Stimulated activated CD4-positive, alpha-beta T cell treated with anti-CD3 and anti-CD28 coated beads, Interleukin-2, amount 100 ng/mL, for 24 hours (primary cell): ENCODE measurements at places on chromosomes 2 and 18.
A peak's percentile ranks its signal among the peaks of the same experiment; 100 is the strongest.

- DNase-seq: no peak
These were observed 194.3 kb upstream of the ERBB4 start for GRCh38 chr2:212732860-212733259.

GRCh38 chr2:215753808-215754207 is 259.5 kb downstream of the MREG start:
- no peak for DNase-seq

GRCh38 chr2:213185147-213185822 is 33.9 kb upstream of the IKZF2 start:
- DNase-seq: no peak

DNA sequence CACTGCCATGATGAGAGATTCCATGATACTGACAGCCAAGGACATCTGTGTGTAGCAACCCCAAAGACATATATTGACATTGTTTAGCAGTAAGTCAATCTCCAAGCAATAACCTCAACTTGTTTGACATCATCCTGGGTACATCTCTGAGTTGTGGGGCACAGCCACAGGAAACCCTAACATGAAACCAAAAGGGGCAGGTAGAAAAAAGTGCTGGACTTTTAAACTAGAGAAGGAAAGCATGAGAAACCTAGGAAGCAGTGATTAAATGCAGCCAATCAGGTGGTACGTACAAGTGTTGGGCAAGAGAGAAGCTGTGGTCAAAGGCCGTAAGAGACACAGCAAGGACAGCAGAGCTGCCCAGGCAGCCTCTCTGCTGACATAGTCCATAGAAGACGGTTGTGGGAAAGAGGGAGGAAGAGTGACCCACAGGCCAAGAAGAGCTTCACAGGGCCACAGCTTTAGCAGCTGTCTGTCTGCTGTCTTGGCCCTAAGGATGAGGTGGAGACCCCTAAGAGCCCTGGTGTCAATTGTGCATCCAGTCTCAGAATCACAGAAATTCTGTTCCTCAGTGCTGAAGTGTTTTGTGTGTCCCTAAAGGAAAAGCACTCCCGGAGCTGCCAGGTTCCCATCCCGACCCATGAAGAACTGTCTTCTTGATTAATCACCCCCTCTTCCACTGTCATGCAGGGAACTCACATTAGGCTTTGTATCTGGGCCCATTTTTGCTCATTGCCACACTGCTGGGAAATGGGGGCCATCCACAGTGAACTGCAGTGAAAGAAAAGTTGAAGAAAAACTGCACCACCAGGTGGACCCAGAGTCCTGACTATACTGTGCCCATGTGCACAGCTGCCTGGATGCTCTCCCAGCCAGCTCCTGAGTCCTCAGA is 25.4 kb upstream of the CHN1 start:
- DNase-seq: peak; percentile 17

DNA sequence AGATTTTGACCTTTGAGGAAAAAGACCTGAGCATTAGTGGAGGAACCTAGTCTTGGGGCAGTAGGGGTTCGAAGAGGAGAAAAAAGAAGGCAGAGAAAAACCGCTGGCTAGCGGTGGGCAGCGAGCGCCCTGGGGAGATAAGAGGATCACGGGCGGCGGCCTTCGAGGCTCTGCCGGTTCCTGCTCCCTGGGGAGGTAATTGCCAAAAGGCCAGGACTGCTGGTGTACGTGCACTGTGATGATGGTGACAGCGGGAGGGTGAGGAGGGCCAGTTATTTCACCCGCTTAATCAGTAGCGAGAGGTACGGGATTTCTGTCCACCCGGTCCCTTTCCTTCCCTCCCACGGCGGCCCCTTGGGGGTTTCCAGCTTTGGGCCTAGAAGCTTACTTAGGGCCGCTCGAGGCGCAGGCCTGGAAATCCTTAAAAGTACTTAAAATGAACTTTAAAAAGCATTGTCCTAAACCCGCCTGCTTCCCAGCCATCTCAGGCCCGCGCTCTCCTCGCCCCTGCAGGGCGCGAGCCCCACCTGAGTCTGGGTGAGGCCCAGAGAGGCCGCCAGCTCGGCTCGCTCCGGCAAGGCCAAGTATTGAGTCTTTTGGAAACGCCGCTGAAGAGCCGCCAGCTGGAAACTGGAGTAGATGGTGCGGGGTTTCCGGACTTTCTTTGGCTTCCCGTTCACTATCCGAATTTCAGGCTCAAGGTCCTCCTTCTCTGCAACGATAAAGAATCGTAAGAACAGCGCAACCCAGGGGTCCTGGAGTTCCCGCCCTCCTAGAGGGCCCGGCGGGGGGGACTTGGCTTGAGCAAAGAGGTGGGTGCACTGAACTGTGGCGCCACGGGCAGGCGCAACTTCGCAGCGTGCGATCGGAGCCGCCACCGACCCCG is 1.5 kb downstream of the DLX2 start:
- no peak for DNase-seq

- no peak for DNase-seq
These were observed 51.7 kb upstream of the CCDC85A start for GRCh38 chr2:56132138-56132537.

DNA sequence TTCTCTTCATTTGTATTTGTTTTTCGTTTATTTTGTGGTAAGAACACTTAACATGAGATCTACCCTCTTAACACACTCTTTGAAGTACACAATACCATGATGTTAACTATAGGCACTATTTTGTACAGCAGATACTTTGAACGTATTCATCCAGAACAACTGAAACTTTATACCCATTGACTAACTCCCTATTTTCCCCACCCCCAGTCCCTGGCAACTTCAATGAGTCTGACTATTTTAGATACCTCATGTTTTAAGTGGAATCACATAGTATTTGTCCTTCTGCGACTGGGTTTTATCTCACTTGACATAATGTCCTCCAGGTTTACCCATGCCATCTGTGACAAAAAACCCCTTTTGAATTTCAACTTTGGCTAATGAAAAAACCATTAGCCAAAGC is 356.3 kb upstream of the CDH20 start:
- DNase-seq: no peak

DNA sequence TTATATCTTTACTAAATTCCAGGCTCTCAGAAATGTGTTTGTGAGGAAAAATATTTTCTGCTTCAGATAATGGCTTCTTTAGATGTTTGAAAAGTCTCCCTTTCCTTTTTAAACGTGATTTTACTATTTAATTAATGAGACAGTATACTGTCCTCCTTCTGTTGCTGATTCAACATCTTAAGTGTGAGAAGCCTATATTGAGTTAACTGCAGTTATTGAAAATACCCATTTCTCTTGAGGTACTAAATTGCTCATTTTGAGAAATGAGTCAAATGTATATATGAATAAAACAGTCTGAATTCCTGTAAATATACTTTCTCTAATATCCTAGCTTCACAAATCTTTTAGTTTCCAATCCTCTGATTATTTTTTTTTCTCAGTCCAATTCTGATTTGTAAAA is 470.2 kb downstream of the PTPRM start:
- DNase-seq: no peak

- no peak for DNase-seq
These were observed 58.8 kb upstream of the NOL4 start for GRCh38 chr18:34283506-34283905.
